ENCODE measurements at places on chromosomes 16 and 17. TPM values are rescaled to one million over a fixed set of nuclear protein-coding genes. Genes with fewer than 3 reads are reported as not detected.

CPHXL2 gene
- not detected for total RNA-seq

SLC22A31 gene
- 0.40 TPM for total RNA-seq

RAB37 gene
- total RNA-seq, result not detected

GCGR gene
- total RNA-seq, result not detected

SRL gene
- total RNA-seq, result not detected

KRT17 gene
- total RNA-seq, result 183 TPM

SAP30BP gene
- total RNA-seq, result 91.8 TPM

FBRS gene
- 54.5 TPM for total RNA-seq

SERPINF2 gene
- 0.24 TPM for total RNA-seq

DNA sequence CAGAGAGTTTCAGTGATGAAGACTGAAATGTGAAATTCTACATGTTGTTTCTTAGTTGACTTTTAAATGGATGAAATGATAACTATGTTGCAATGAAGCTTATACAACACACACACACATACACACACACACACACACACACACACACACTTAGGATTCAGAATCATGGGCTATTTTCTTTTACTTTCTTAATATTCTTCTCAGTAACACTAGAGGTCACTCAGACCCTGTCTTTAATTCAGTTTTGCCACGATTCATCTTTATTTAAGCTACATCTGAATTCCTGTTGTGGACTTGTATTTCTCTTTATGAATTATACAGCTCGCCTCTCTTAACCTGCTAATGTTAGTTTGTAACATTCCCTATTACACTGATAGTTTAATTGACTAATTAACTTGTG lies 109.6 kb upstream of the GOT2 start:
- DNase-seq, result no peak

DNA sequence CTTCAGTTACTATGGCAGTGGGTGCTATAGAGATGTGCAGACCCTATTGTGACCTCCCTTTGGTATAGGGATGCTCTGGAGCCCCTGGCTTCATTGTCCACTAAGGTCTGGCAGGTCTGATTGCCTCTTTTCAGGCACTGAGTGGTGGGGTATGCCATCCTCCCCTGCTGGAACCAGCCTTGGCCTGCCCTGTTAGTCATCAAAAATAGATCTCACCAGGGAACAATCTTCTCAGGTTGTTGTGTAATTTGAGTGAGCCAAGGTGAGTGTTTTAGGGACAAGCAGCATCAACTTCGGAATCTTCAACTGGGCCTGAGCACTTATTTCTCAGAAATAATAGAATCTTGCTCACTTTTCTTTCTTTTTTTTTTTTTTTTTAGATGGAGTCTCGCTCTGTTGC lies 19.6 kb downstream of the HMOX2 start:
- DNase-seq, result no peak

DNA sequence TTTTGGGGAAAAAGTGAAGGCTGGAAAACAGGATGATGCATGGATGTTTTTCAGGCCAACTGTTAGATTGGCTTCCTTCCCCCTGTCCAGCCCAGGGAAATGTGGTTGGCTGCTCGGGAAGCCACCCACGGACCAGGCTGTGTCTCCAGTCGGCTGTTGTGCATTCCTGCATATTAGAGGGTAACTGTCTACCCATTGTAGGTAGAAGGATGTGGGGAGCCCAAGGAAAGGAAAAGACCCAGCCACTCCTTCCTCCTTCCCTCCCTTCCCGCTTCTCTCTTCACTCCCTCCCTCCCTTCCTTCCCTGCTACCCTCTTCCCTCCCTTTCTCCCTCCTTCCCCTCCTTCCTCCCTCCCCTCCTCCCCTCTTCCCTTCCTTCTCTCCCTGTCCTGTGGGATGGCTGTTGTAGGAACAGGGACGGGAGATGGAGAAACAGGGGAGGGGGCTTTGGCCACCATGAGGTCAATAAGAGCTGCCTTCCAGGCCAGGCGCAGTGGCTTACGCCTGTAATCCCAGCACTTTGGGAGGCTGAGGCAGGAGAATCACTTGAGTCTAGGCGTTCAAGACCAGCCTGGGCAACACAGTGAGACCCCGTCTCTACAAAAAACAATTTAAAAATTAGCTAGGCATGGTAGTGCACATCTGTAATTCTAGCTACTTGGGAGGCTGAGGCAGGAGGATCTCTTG lies 16.9 kb downstream of the SYT17 start:
- no peak for DNase-seq

DNA sequence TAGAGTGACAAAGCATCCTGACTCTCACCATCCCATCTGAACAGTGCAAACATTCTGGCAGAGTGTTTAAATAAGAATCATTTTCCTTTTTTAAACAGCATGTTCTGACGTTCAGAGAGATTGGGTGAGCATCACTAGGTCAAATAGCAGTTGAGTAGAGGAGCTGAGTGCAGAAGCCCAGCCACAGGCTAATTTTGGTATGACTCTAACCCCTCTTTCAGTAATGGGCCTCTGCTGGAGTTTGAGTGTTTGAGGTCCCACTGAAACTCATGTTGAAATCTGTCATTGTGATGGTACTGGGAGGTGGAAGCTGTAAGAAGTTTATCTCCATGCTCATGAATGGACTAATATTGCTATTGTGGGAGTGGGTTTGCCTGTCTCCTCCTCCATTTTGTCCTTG lies 194.4 kb downstream of the SALL1 start:
- no peak for DNase-seq

GRCh38 chr17:74947041-74947754 lies 11.5 kb downstream of the OTOP3 start:
- DNase-seq, result no peak

- DNase-seq, result no peak
Measured at GRCh38 chr17:30323262-30323894, 10.5 kb downstream of the TMIGD1 start.

- DNase-seq, result no peak
Measured at GRCh38 chr17:41547921-41548843, 20.1 kb upstream of the KRT19 start.

DNA sequence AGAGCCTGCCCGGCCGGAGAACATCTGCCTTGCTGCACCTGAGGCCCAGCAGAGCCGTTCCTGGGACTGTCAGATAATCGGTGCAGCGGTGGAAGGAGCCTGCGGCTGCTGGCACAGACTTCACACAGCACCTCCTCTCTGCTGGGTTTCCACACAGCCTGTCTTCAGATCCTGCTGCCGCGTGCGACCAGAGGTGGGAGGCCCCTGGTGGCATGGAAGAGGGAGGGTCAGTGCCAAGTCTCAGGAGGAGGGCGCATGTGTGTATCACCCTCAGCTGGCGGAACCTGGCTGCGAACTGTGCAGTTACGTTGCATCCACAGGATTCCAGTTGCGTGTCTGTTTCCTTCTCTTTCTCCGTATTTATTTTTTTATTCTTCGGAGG lies 3.3 kb downstream of the CDK5R1 start:
- DNase-seq, result peak; percentile 70

- no peak for DNase-seq
Measured at GRCh38 chr17:35588196-35588920, 1.2 kb downstream of the AP2B1 start.

- DNase-seq, result no peak
Measured at GRCh38 chr17:37844158-37844976, 79.8 kb upstream of the TBC1D3K start.

DNA sequence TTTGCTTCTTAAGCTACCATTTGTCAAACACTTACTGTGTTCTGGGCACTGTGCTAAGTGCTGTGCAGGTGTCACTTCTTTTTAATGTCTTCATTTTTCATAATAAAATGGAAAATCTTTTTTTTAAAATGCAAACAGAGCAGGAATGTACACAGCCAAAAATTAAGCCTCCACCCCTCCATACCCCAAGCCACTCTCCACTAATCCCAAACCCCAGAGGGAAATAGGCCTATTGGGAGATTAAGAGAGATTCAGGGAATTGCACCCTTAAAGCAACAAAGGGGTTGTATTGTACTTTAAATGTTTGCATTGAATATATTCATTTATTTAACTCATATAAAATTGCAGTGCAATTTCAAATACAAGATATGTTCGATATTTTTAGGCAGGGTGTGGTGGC lies 28.6 kb upstream of the GAN start:
- no peak for DNase-seq

DNA sequence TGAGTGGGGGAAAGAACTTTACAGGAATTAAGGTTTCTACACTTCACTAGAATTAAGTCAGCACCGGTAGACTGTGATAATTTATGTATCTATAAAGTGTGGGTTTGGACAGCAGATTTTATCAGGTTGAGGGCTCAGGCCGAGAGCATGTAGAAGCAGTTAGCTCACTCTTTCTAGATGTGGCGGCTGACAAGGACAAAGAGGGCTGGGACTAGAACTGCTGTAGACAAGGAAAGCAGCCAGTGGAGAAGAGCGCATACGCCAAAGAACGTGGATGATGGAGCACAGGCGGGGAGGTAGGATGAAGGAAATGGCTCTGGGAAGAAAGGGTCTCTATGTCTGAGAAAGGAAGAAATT lies 504 bp upstream of the GOSR1 start:
- no peak for DNase-seq

GRCh38 chr16:19853742-19854542 lies 30.7 kb downstream of the GPRC5B start:
- DNase-seq, result no peak

DNA sequence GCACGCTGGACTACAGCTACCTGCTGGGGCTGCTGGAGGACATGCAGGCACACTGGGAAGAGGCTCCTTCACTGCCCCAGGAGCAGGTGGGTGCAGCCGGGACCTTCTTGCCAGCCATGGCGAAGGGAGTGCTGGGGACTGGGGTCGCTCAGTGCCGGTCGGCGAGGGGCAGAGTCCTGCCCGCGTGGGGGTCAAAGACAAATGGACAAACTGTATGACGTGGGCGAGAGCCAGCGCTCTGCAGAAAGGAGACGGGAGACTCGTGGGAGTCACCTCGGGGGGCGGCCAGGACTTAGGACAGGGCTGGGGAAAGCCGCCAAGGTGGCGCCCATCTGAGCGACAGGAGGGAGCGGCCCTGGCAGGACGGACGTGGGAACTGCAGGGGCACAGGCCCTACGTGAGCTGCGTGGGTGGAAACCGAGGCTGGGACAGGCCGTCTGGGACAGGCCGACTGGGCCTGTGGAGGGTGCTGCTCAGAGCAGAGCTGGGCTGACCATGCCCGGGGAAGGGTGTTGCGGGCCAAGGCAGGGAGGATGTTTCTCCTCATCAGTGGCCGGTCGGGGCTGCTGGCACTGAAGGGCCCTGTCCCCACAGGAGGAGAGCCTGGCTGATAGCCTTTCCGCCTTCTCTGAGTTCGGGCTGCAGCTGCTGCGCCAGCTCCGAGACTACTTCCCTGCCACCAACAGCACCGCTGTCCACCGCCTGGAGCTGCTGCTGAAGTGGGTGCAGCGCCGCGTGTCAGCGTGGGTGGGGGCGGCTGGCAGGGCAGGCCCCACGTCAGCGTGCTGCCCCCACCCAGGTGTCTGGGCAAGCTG lies 8.0 kb downstream of the TSR3 start:
- DNase-seq, result no peak

GRCh38 chr17:63854709-63855108 lies 12.2 kb upstream of the SMARCD2 start:
- no peak for DNase-seq

GRCh38 chr17:7254511-7254910 lies 2.5 kb downstream of the ELP5 start:
- DNase-seq, result no peak

Data from chondrocyte (in vitro differentiated cells).